ENCODE measurements at places on chromosomes 5 and 9.
A peak's percentile ranks its signal among the peaks of the same experiment; 100 is the strongest.

GRCh38 chr5:151724360-151724759 is 34.1 kb downstream of the ATOX1 start:
- no peak for DNase-seq

DNA sequence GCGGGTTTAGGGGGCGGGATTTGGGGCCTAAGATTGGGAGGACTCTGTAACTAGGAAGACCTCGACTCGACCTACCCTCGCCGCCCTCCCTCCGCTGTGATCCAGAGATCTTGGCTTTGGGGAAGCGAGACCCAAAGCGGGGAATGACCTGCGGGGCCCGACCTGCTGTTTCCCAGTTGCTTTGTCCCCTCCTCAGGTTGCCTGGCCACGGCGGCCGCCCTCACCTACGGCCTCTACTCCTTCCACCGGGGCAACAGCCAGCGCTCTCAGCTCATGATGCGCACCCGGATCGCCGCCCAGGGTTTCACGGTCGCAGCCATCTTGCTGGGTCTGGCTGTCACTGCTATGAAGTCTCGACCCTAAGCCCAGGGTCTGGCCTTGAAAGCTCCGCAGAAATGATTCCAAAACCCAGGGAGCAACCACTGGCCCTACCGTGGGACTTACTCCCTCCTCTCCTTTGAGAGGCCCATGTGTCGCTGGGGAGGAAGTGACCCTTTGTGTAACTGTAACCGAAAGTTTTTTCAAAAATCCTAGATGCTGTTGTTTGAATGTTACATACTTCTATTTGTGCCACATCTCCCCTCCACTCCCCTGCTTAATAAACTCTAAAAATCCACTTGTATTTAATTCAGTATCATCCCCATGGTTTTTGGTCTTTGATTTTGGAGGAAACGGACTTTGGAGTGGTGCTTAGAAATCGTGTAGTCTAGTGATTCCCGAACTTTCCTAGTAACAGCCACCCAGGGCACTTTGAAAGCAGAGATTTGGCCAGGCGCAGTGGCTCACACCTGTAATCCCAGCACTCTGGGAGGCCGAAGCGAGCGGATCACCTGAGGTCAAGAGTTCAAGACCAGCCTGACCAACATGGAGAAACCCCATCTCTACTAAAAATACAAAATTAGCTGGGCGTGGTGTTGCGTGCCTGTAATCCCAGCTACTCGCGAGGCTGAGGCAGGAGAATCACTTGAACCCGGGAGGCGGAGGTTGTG is 878 bp downstream of the HIGD2A start:
- DNase-seq, result no peak

- no peak for DNase-seq
Measured at GRCh38 chr9:24961762-24962161, 416.1 kb upstream of the IZUMO3 start.

DNA sequence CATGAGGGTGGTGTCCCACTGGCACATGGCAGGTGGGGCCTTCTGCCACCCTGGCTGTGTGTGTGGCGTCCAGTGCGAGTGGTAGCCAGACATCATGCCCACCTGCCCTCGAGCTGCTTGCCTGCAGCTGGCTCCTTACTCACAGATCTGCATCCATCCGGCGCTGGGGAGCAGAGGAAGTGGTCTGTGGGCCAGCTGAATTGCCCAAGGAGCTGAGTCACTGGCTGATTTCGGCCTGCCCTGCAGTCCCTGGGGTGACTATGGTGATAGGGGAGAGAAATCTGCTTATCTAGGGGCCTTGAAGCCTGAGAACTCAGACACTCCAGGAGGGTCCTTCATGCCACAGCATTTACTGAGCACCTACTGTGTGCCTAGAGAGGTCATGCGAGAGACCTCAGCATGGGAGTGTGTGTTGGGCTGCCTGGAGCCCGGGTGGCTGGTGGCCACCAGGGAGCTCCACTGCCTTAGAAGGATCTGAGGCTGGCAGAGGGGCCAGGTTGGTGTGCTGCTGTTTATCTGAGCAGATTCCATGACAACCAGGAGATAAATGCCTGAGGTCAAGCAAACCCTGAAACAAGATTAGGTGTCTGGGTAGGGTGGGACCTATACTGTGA is 57.1 kb downstream of the SLC22A5 start:
- peak; percentile 21 for DNase-seq

GRCh38 chr5:136712628-136713027 is 347.3 kb upstream of the TRPC7 start:
- no peak for DNase-seq

GRCh38 chr9:110452227-110452801 is 114.7 kb upstream of the TXNDC8 start:
- no peak for DNase-seq

- no peak for DNase-seq
Measured at GRCh38 chr5:133399247-133399891, 213.0 kb downstream of the FSTL4 start.

DNA sequence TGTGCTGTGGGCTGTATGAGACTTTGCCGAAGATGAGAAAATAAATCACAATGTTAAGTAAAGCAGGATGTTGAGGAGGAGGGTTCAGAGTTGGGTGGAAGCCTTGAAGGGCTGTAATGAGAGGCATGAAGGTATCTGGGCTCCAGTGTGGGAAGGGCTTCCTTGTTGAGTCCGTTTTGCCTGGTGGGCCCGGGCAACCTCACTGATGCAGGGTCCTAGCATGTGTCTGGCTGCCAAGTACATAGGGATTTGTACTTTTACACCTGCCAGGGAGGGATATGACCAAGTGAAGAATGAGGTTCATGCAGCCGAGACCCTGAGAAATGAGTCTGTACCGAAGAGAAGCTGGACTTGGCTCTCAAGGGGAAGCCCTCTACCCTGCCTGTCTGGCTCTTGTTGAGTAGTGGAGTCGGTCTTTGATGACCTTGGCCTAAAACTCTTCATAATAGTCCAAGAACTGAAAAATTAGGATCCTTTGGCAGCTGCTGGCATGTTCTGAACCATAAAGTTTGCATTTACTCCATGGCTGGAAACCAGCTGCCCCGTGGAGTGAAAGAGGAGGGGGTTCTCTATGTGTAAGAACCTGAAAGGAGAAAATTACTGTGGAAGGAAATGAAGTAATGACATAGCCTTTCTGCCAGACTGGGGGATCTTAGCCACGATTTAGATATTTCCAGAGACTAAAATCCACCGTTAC is 59.0 kb upstream of the DPYSL3 start:
- DNase-seq, result no peak

DNA sequence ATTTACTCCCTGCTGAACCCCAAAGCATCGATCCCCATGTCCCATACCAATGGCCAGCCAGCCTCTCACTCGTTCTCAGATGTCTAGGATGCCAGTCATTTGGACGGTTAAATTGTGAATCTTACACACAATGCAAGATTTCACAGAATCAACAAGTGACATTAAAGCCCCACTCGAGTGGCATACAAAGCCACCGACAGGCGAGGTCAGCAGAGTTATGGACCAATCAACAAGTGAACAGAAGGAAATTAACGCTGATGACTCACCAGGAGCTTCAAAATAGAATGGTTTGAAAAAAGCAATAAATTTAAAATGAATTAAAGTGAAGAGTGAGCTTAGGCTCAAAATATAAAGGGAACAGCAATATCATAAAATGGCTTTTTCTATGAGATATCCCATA is 8.2 kb upstream of the RUFY1 start:
- no peak for DNase-seq

DNA sequence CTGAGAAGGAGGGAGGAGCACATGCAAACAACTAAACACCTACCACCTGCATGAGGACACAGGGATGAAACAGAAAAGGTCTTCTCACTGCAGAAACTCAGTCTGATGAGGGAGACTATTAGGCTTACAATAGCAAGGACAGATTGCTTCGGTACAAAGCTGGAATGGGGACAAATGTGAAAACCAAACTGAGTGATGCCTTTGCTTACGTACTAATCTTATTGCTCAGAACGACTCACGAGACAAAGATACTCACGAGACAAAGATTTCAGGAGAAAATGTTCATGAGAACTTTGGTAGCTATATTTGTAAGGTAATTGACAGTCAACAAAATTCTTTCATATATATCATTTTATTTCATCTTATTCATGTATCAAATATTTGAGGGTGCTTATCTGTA is 71.9 kb upstream of the TAF1L start:
- DNase-seq, result no peak

GRCh38 chr5:28301712-28302111 is 1263.3 kb upstream of the CDH9 start:
- no peak for DNase-seq

All from activated naive CD4-positive, alpha-beta T cell (primary cell).